AG08395 (cell line): ENCODE measurements at places on chromosomes 2 and 18.
A peak's percentile ranks its signal among the peaks of the same experiment; 100 is the strongest.

DNA sequence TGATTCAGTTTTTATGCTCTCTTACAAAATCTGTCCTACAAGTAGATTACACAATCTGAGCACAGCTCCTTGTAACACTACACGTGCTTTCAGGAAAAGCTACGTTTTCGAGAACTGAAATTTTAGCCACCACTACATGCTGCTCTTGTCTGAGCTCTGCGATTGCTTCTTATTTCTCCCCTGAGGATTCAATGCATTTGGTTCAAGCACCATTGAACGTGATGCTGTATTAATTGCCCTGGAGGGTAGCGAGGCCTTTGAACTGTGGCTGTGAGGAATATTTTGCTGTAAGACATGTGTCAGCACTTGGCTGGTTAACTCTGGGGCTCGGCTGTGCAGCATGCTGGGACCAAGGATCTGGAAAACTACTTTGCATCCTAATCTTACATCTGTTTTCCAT lies 405.8 kb downstream of the EPHA4 start:
- no peak for DNase-seq

- no peak for DNase-seq
Measured at GRCh38 chr2:123045713-123046112, 979.4 kb upstream of the CNTNAP5 start.

GRCh38 chr2:24825883-24826772 lies 32.9 kb downstream of the CENPO start:
- no peak for DNase-seq

- peak; percentile 28 for DNase-seq
Measured at GRCh38 chr2:217106650-217107014, 246.8 kb upstream of the TNP1 start.

GRCh38 chr2:88669482-88670214 lies 21.8 kb upstream of the RPIA start:
- peak; percentile 72 for DNase-seq

- DNase-seq: no peak
Measured at GRCh38 chr2:227407591-227408151, 19.9 kb upstream of the SCYGR1 start.
